ENCODE measurements at places on chromosomes 1 and 21.

- DNase-seq, result no peak
These were observed 71.4 kb upstream of the ABCG1 start for GRCh38 chr21:42147386-42148020.

DNA sequence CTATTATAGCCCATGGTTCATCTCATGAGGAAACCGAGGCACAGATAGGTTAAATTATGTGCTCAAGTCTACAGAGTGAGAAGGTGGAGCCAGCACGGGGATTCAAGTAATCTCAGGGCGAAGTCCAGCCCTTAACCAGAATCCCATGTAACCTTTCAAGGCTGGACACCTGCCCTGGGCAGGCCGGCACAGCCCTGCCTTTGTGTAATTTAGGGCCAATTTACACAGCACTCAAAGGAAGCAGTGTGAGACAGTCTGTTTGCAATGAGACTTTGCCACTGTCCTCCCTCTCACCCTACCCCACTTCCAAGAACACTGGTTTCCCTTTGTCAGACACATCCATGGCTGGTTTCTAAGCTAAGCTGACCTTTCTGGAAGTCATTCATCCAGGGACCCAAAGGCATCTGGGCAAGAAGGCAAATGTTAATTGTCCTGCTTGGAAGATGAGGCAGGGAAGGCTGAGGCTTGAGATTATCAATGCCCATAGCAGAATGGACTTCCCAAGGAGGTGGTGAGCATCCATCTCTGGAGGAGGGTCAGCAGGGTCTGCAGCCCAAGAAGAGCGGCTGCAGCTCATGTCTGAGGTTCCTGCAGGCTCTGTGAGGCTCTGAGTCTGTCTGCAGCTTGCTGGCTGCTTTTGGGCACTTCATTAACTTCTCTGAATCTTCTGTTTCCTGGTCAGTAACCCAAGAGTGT lies 159.2 kb downstream of the TRABD2B start:
- no peak for DNase-seq

DNA sequence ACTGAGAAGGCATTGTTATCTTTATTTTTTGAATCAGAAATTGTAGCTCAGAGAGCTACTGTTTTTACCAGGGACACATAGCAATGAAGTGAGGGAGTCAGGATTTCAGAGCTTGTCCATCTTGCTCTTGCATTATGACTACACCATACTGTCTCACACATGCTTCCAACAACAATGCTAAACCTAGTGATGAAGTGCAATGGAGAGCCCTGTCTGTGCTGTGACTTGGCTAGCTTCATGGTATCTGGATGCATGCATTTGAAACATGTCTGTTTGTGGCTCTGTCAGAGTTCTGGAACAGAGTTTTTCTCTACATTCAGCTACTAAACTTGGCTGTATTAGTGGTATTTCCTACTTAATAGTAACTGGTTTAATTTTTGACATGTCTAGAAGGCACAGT lies 7.0 kb downstream of the PLPPR4 start:
- DNase-seq, result no peak

- DNase-seq, result no peak
These were observed 5.5 kb upstream of the ACTRT2 start for GRCh38 chr1:3015744-3016143.

DNA sequence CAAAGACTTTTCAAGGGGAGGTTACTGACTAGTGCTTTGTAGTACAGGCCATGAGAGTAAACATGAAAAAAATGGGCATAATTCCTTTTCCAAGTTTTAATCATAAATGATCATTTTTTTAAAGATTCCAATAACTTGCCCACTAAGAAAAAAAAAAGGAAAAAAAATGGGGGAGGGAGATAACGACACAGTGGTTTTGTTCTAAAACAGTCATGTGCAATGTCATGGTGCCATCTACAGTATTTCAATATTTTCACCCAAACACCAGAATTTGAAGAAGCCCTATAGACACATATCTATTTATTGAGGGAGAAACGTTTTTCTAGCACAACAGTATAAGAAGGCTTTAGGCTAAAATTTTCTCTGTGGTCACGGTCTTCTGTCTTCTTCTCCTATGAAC lies 250.2 kb downstream of the LTN1 start:
- no peak for DNase-seq

DNA sequence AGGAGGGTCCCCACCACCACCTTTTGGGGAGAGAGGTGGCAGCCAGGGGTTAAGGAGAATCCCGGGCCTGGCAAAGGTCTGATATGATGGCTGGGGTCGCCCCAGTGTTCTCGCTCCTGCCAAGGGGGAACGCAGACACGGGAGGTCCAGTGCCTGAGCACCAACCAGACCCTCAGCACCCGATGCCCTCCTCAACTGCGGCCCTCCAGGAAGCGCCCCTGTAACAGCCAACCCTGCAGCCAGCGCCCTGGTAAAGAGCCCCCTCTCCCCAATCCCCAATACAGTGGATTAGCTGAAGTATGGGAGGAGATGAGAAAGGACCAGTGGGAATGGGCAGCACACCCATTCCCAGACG lies 10.4 kb downstream of the ADAMTSL4 start:
- DNase-seq, result no peak

- no peak for DNase-seq
These were observed 459.2 kb upstream of the RUNX1 start for GRCh38 chr21:35508139-35508888.

GRCh38 chr1:106793651-106794050 lies 262.8 kb upstream of the PRMT6 start:
- no peak for DNase-seq

- DNase-seq, result no peak
These were observed 17.4 kb upstream of the FAM89A start for GRCh38 chr1:231057410-231057809.

DNA sequence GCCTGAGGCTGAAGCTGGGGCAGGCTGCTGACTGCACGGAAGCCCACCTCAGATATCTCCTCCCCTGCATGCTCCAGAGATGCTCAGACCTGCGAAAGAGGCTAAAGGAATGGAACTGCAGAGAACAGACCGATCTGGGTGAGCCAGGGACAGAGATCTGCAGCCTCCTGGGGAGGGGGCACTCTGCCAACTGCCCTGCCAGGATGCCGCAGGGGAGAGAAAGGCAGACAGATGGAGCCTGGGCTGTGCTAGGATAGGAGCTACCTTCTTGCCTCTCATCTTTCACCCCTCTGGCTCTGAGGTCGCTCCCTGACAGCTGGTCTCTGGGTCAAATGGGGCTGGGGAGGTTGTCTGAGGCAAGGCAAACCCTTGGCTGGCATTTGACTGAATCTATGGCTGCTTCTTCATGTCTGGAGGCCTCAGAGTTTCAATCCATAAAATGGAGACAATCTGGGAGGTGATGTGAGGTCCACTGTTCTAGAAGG lies 238.2 kb downstream of the GRIK3 start:
- DNase-seq, result no peak

- no peak for DNase-seq
These were observed 1412.1 kb downstream of the PLA2G4A start for GRCh38 chr1:188240772-188241406.

DNA sequence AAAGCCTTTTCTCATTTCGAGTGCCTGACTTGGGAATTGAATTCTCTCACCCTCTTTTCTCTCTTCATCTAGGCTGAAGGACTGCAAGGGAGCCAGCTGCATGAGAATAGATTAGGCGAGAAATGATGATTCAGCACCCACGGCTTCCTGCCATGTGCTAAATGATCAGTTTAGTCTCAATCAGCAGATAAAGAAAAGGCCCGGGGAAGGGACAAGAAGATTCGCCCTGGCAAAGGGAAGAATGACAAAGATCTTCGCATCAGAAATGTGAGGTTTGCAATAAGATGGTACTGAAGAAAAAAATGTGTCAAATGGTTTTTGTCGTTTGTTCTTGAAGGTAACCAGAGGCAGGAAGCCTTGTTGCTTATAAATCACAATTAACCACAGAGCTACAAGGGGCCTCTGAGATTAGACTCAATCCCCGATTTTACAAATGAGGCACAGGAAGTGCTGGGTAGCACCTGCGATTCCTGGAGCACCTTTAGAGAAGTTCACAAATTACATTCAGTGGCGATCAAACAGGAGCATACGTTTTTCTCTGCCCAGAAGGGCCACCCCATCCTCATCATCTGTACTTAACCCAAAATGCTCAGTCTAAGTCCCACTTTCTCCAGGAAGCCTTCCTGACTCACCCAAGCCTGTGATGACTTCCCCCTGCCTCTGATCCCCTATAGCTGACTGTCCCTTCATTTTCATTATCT lies 183.4 kb downstream of the ZNF281 start:
- DNase-seq, result no peak

DNA sequence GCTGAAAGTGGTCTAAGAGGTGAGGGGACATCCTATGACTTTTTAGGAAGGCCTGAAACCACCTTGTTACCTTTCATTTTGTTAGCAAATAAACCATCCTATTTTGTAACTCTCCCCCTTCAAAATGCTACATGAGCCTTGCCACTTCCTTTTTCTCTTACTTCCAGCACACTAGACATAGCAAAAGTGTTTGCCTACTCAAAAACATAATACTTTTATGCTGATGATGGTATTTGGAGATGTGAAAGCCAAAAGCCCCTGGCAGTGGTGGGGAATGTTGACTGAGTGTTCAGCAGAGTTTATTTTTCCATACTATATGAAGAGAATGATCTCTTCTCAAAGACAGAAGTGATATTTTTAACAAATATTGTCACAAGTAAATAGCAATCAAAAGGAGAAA lies 134.2 kb downstream of the EDEM3 start:
- no peak for DNase-seq

GRCh38 chr1:167770127-167770526 lies 48.3 kb downstream of the MPZL1 start:
- DNase-seq, result no peak

GRCh38 chr1:226604560-226605317 lies 56.2 kb downstream of the STUM start:
- no peak for DNase-seq

GRCh38 chr1:167722870-167723251 lies 1.1 kb downstream of the MPZL1 start:
- no peak for DNase-seq

DNA sequence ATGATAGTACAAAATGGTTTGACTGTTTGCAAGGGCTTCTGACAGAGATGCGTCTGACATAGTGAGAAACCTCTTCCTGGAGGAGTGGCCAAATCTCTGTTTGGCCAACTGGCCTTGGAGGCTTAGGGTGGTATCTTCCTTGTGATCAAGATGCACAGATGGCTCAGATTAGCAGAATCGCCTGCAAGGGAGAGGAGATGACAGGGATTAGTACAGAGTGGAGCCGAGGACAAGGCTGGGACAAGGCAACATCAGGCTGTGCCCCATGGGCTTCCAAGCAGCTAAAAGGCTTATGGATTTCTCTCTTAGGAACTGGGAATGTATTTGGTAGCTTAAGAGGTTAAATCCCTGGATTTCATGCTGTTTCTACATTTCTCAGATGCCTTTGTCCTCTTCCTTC lies 379.1 kb downstream of the SIPA1L2 start:
- DNase-seq, result no peak

GRCh38 chr1:85027242-85027983 lies 20.9 kb downstream of the MCOLN3 start:
- peak; percentile 39 for DNase-seq

- DNase-seq, result no peak
These were observed 148.6 kb upstream of the KRTAP19-8 start for GRCh38 chr21:31186916-31187315.

DNA sequence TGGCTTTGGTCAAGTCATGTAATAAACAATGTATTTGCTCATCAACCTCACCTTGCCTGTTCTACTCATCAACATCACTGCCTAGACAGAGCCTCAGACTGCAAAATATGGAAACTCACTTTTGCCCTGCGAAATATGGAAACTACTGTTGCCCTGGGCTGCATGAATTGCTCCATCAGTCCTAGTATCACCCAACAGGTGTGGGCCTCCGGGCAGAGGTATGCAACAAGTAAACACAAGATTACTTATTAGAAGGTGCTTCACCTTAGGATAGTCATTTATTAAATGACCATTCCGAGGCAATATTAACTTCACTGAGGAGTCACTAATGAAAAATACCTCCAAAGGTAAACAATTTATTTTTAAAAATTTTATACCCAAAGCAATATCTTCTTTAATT lies 286.7 kb downstream of the BACH1 start:
- DNase-seq, result no peak

DNA sequence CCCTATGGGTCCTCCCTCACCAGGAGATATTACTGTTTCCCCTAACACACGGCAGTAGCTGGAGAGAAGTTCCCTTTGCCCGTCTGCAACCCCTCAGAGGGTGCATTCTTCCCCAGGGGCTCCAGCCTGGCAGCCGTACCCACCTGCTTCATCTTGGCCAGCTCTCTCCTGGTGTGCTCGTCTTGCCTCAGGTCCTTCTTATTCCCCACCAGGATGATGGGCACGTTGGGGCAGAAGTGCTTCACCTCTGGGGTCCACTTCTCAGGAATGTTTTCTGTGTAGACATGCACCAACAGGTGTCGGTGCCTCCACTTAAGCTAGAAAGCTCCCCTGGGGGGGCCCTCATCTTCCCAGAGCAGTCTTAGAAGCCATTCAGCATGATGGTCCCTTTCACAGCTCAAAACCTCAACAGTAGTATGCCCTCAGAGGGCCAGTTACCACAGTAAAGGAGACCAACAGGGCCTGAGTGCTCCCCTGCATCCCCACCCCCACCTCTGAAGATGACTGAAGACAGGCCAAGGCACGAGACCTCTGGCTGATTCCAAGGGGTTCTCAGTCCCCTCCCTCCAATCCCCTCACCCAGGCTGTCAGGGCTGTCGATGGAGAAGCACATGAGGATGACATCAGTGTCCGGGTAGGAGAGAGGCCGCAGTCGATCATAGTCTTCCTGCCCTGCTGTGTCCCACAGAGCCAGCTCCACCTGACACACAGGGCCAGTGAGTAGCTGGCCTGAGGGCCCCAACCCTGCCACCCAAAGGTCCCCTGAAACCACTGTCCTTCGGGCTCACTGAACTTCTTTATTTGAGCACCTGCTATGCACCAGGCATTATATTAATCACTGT lies 4.3 kb downstream of the RHOC start:
- DNase-seq, result no peak

- no peak for DNase-seq
These were observed 37.4 kb downstream of the VANGL1 start for GRCh38 chr1:115679141-115679611.

GRCh38 chr1:27233667-27234048 lies 774 bp upstream of the WDTC1 start:
- DNase-seq, result no peak

DNA sequence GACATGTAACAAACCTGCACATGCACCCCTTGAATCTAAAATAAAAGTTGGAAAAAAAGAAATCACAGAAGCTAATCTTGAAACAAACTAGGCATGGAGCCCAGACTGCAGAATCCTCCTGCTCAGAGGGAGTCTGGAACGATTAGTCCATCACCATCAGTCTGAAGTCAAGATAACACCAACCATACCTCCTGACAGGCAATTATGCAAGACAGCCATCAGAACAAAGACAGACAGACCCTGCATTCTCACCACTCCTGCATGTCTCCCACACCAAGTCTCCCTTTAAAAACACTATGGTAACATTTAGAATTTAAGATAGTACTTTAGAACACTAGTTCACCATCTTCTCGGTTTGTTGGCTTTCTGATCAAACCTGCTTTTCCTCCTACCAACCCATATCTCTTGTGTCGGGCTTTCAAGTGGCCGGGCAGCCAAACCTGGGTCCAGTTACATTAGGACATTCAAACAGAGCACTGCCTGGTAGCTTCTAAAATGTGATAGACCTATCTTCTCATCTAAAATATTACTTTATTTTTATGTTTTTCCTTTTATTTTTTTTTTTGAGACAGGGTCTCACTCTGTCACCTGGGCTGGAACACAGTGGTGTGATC lies 10.1 kb downstream of the YARS1 start:
- no peak for DNase-seq

- DNase-seq, result peak; percentile 88
These were observed 6.1 kb downstream of the LDLRAP1 start for GRCh38 chr1:25549273-25550154.

GRCh38 chr21:14955936-14956520 lies 108.8 kb downstream of the NRIP1 start:
- DNase-seq, result no peak

All from T-helper 1 cell (primary cell).